Activated CD4-positive, CD25-positive, alpha-beta regulatory T cell treated with anti-CD3 and anti-CD28 coated beads, Interleukin-2, amount 50 U/mL, for 16 hours (primary cell): ENCODE measurements at places on chromosomes 13 and 19.

GRCh38 chr19:49938662-49939061 is 9.4 kb upstream of the NUP62 start:
- no peak for DNase-seq

- DNase-seq, result no peak
These were observed at the start of gene VSIG10L for GRCh38 chr19:51341976-51342580. VSIG10L (minus strand) TSS chr19:51342139; CDS start chr19:51342124, 15 bp downstream.

- no peak for DNase-seq
These were observed 7.2 kb upstream of the SERTM1 start for GRCh38 chr13:36666477-36667229.

- no peak for DNase-seq
These were observed 18.6 kb downstream of the PEPD start for GRCh38 chr19:33503030-33503429.

DNA sequence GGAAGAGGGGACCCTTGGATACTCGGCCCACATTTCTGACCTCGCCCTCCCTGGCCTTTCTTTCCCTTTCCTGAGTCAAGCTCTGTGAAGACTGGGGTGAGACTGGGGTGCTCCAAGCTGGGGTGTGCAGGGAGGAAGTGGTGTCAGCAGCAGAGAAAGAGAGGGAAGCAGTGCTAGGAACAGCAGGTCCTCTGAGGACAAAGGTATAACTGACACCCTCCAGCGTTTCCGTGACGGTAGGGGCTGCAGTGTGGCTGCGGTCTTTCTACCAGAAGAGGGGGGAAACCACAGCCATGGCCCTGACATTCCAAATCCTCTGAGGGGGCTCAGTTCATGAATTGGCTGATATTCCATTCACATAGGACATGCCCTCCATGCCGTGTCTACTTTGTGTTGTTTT is 1.1 kb downstream of the KIR3DL2 start:
- no peak for DNase-seq

- no peak for DNase-seq
These were observed 155.0 kb downstream of the CYSLTR2 start for GRCh38 chr13:48808683-48809082.

GRCh38 chr13:93951108-93951507 is 528.4 kb downstream of the DCT start:
- DNase-seq, result no peak

- DNase-seq, result no peak
These were observed 11.4 kb upstream of the USP12 start for GRCh38 chr13:27182844-27183497.

DNA sequence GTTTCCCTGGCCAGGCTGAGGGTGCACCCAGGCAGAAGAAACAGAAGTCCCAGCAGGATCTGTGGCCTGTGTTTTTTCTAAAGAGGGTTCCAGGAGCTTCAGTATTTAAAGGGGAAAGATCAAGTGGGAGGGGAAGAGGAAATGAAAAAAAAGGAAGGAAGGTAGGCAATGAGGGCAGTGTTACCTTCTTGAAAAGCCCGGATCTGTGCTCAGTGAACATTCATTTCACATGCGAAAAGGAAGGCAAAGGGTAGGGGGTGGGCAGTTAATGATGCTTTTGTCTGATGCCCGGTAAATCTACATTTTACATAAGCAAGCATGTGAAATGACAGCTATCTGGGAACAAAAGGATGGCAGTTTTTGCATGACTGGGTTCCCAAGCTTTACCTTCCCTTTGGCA is 326.2 kb downstream of the UQCRFS1 start:
- DNase-seq, result no peak

GRCh38 chr19:12802267-12803106 is 618 bp downstream of the THSD8 start:
- DNase-seq, result no peak

GRCh38 chr13:50255639-50256038 is 240.4 kb downstream of the KCNRG start:
- DNase-seq, result no peak

- DNase-seq, result no peak
These were observed 8.9 kb upstream of the TPM4 start for GRCh38 chr19:16067205-16067938.
